Thoracic aorta (tissue), 2 donors: ENCODE measurements at places on chromosomes 5 and 9.

DNA sequence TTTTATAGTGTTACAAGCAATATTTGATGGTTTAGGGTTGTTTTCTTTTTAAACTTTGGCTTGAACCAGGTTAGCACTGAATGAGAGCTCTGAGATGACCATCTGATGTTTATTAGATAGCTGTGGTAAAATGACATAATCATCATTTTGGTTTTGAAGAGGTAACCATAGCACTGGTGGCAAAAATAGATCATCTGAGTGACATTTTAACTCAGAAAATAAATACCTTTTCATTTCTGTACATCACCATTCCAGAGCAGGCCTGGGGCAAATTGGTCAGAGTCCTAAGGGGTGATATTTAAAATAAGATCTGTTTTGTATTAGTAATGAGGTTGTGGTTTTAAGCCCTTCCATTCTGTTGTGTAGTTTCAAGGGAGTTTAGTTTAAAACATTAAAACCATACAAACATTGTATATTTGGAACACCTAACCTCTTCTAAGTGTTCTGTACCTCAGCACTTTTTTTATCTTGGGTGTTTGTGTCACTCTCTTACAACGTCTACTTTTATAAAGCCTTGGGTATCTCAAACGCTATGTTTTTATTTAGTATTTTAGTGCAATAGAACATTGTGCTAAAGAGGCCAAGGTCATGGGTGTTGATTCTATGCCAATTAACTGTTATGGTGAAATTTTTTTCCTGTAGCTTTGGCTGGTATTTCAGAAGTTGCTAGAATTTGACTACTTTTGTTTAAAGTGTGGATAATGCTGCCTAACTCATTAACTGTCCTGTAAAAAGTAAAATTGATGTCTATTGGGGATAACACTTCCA, 166.1 kb downstream of the CD180 start:
- no peak for DNase-seq

- no peak for DNase-seq
Measured at GRCh38 chr5:133056891-133057290, 5.1 kb downstream of the HSPA4 start.

GRCh38 chr5:103218164-103218563, 40.4 kb upstream of the MACIR start:
- DNase-seq, result no peak

GRCh38 chr9:135973277-135974219, 12.4 kb upstream of the UBAC1 start:
- DNase-seq, result no peak

GRCh38 chr9:13078164-13078563, 201.3 kb downstream of the MPDZ start:
- no peak for DNase-seq

DNA sequence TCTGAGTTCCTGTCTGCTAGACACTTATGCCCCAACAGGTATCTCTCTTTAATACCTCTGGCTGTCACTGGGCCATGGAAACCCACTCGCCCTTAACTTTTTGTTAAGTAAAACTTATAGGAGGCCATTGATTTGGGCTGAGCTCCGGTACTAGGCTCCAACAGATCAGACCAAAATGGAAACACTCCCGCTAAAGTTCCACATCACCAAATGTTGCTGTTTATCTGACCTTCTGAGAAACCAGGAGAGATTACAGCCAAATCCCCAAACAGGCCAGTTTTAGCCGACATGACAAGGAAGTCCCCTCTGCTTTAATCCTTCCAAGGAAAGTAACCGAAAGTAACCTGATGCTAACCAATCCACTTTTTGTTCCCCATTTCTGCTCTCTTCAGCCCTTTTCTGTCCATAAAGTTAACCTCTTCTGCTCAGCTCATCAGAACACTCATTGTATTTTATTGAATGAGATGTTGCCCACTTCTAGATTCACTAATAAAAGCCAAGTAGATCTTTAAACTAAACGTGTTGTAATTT, 115.2 kb upstream of the LHFPL2 start:
- DNase-seq, result no peak

- DNase-seq, result no peak
Measured at GRCh38 chr5:78362220-78362619, 1.8 kb downstream of the SCAMP1 start.

GRCh38 chr9:7901621-7902020, 102.0 kb upstream of the DMAC1 start:
- no peak for DNase-seq

- DNase-seq, result no peak
Measured at GRCh38 chr5:55991768-55992486, 2.8 kb downstream of the IL6ST start.

DNA sequence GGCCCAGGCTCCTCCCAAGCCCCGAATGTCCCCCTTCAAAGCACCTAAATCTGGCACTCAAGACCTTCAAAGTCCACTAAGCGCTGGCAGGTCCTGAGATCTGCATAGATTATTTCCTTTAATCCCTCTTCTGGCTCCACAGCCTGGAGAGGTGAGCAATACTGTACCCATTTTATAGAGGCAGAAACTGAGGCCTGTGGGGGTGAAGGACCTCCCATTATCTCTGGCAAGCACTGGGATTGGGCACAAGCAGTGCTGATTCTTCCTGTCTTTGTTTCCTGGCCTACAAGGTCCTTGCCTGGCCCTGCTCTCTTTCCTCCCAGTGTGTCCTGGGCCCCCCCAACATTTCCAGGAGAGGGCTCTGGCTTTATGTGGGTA, 252.3 kb downstream of the PBX3 start:
- no peak for DNase-seq

GRCh38 chr9:110028676-110029075, 179.3 kb downstream of the C9orf152 start:
- DNase-seq, result no peak

GRCh38 chr5:132457371-132458225, 33.0 kb downstream of the IRF1 start:
- no peak for DNase-seq

DNA sequence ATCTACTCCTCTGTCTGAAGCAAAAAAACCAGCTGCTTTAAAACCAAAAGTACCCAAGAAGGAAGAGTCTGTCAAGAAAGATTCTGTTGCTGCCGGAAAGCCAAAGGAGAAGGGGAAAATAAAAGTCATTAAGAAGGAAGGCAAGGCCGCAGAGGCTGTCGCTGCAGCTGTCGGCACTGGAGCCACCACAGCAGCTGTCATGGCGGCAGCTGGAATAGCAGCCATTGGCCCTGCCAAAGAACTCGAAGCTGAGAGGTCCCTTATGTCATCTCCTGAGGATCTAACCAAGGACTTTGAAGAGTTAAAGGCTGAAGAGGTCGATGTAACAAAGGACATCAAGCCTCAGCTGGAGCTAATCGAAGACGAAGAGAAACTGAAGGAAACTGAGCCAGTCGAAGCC, 88.3 kb downstream of the MAP1B start:
- no peak for DNase-seq

DNA sequence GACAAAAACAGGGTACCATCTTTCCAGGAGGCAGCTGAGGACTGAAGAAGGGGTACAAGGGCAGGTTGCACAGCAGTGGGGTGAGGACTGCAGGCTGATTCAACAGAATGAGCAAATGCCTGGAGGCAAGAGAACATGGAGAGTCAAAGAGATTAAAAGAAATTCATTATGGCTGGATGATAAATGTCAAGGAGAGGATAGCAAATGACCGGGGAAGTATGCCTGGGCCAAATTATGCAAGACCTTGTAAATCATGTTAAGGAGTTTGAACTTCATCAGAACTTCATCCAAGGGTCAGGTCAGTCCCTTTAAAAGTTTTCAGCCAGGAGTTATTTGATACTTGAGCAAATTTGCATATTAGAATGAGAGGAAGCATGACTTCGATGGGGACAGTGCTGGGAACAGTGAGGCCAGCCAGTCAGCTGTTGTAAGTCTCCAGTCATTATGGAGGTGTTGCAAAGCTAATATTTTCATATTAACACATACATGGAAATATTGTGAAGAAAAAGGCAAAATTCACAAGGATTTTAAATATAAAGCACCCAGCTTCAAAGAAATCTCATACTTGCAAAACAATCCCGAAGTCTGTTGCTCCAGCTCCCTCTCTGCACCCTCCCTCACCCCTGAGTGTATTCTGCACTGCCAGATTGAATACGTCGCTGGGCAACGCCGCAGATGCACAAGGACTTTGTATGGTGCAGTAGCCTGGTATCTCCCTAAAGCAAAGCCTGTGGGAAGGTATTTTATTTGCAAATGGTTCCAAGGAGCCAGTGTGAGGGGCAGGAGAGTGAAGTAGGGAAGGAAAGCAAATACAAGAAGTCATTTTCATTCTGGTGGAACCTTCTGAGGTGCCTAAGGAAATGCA, 509.8 kb upstream of the TLE4 start:
- no peak for DNase-seq

DNA sequence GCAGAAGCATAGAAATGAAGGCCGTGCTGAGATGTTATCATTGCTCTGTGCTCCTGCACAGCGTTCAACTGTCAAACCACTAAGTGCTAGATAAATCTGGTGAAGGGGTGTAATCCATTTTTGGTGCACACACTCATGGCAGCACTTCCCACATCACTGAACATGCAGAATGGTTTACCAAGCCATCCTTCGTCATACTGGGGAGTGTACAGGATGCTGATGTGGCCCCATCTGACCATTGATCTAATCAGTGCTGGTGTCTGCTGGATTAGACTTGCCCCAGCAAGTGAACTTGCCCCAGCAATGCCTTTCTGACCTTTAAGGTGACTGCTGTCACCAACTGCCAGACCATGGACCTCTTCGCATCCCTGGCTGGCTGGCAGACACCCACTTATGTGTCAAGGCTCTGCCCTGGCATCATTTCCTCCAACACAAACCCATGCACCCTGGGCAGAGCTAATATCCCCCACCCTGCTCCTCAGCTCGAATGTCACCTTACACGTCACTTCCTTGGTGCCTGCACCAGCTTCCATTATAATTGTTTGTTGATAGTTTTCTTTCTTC, 4.2 kb upstream of the SEMA4D start:
- DNase-seq, result no peak

DNA sequence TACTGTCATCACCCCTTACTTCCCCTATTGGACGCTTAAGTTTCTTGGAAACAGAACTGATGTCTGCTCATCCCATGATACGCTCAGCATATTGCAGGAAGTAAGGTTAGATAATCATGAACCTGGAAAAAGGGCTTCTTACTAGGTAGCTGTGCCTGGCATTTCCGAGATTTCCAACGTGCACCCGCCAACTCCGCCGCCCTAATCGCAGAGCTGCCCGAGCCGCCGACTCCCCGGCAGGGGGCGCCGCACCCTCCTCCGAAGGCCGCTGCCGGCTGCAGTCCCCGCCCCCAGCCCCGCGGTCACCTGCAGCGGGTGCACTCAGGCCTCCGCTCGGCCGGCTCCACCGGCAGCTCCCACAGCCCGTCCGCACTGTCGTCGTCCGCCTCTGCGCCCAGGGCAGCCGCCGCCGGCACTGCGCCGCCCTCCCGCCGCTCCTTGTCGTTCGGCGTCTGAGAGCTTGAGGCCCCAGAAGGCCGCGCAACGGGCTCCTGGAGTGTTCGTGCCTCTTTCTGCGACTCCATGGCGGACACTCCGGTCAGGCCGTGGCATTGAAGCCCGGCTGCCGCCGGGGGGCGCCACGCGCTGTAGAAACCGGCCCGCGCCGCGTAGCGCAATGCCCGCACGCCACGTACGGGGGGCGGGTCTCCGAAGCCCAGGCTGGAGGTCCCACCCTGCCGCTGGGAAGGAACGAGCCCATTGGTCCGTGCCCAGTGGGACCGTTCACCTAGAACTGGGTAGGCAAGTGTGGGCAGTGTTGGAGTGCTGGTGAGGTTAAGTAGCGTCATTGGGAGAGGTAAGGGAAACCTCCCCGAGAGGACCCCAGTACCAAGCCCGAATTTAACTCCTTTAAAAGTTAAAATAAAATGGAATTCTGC, at the start of gene DTWD2:
Gene DTWD2 (minus strand): TSS at position 560 of the 878 bp plus-strand sequence. CDS start 36 bp downstream, at position 524.
- peak; percentile 55 for DNase-seq

DNA sequence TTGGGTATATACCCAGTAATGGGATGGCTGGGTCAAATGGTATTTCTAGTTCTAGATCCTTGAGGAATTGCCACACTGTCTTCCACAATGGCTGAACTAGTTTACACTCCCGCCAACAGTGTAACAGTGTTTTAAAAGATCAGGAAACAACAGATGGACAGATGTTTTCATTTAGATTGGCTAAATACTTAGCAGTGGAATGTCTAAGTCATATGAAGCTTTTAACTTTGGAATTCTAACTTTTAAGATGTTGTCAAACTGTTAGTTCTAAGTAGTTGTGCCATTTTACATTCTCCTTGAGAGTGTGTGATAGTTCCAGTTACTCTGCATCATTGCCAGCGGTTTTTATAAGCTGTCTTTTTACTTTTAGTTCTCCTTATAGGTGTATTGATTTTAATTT, 688.8 kb downstream of the SEMA5A start:
- DNase-seq, result no peak

DNA sequence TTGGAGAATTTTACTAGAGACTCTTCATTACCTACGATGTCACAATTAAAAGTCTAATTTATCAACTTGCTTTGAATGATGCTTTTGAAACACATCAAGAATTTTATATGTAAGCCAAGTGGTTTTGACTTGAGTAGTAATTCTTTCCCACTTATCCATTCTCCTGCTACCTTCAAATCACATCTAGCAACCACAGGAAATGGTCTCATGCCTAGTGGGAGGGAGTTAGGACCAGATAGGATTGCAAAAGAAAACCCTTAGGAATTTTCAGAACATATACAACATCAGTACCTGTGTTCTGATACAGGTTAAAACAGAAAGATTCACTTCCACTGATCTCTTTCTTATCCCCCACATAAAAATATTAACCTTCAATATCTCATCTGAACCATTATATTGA, 260.4 kb downstream of the CWC27 start:
- no peak for DNase-seq

DNA sequence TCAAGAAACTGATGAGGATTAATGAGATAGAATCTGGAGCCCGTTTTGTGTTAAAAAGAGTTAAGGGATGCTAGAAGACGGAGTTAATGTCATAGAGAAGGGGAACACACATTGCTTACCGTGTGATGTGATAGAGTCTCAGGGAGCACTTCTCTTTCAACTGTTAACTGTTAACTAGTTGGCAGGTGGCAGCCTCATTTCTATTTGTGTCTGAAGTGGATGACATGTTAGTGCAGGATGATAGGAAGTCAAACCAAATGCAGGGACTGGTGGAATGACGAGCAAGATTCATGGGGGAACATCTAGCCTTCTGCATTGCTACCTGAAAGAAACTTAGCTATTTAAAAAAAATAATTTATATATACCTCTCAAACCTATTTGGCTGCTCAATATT, 222.7 kb downstream of the MAST4 start:
- DNase-seq, result no peak

DNA sequence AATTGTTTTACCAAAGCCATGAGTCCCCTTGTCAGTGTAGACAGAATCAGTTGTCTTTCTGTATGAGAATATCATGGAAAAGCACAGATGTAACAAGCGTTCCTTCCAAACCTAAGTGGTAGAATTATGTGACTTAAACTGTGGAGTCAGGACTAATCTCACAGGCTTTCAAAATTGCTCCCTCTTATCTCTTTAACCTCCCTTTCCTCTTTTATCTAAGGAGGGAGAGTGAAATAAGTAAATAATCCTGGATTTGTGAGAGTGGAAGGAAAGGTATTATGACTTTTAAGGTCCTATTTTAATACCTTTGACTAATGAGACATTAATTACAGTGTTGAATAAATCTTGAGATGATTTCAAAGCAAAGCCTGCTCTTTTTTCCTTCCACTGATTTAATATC, 52.4 kb upstream of the LIFR start:
- no peak for DNase-seq

- no peak for DNase-seq
Measured at GRCh38 chr5:145340099-145340498, 495.0 kb downstream of the PRELID2 start.
